ENCODE measurements at places on chromosomes 5 and 9. TPM values are rescaled to one million over a fixed set of nuclear protein-coding genes. Genes with fewer than 3 reads are reported as not detected.

GRCh38 chr5:40828690-40829661 lies 6.0 kb downstream of the RPL37 start:
- no peak for DNase-seq

GRCh38 chr9:133563291-133563796 lies 28.8 kb downstream of the ADAMTSL2 start:
- DNase-seq = no peak

- DNase-seq = no peak
Measured at GRCh38 chr9:69218166-69218565, 44.1 kb downstream of the TJP2 start.

DNA sequence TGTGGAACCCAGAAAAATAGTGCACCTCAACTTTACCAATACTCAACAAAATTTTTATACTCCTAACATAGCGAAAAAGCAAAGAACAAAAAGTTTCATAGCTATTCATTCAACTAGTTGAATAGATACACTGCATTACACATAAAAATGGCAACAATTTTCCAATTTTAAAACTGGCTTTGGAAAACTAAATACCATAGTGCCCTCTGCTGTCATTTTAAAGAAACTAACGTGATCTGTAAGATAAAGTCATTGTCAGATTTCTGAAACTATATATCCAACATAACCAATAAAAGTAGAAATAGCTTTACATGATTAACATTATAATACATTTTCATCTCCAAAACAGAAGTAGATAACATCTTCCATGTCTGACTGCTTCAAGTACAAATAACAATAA lies 31.6 kb downstream of the DTWD2 start:
- DNase-seq = no peak

GRCh38 chr5:893137-893506 lies 438 bp downstream of the TRIP13 start:
- DNase-seq = no peak

DNA sequence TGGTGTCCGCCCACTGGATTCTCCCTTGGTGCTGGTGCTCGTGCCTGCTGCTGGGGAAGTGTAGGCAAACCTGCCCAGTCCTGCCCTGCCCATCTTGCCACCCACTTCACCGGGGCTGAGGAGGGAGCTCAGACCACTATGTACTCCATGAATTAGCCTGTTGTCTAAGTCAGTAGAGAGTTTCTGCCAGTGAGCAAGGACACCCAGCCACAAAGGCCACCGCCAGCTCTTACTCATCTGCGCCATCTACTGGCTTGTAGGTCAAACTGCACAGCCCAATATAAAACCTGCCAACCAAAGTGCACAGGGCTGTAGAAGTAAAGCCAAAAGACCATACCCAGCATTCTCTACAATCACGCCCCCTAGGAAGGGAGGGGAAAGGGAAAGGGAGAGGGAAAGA lies 102.3 kb downstream of the GLIS3 start:
- DNase-seq = no peak

DNA sequence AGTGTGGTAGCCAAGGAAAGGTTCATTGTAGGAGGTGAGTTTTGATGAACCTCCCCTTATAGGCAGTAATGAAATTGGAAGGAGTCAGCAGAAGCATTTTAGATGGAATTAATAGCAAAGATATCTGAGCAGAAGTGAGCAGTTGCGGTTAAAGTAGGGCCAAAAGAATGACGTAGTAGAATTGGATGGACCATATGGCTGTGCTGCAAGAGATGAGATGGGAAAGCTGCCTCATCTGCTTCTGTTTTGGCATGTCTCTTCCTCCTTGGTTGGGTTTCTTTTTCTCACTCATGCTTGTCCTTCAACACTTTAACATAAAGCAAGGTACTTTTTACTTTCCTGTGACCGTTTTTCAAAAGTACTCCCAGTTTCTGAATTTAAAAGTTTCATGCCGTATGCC lies 55.8 kb downstream of the AQP7 start:
- no peak for DNase-seq

DNA sequence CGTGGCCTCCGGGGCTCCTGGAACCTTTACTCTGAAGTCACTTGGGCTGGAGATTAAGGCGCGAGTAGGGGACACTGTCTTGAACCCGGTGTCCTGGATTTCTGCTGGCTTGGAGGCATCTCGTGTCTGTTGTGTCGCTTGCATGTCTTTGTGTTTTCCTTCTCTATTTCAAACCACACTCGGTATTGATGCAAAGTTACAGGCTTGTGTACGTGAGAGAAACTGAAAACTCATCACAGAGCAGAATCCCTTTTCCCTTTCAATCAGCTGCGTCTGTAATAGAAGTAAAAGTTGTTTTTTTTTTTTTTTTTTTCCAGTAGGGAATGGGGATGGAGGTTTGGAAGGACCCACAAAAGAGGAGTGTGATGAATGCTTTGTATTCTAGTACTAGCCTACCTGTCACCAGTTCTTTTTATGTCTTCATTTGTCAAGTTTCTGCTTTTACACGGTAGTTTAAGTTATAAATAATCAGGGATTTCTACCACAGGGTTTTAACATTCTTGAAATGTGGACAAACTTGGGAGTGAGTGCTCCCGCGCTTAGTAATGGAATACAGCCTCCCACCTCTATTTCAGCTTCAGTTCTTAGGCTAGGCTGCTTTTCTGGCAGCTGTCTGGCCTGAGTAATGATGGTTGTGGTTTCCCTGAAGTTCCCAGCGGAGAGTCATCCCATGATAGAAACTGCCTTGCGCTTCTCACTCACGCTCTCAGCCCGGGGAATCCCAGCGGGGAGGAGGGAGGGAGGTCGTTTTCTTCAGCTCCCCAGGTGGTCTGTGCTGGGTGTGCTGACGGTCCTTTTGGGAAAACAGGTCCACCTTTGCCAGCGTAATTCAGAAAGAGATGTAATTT lies 763 bp downstream of the TJP2 start:
- DNase-seq = no peak

GRCh38 chr5:167937635-167937998 lies 353.8 kb upstream of the WWC1 start:
- DNase-seq = no peak

DNA sequence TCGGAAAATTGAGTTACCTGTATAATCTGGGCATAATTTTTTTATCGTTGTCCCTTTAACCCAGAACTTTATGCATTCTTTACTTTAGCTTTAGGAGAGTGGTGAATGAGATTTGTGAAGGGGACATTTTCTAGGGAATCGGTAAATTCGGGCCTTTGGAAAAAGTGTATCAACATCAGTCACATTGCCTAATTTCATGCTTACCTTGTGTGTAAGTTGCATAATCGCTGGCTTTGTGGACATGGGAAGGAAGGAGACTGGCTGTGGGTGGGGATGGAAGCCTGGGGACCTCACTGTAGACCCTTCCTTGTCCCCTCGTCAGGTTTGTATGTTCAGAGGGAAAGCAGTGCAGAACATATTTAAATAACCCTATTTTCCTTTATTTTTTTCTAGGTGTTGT lies 3.3 kb downstream of the PSAT1 start:
- peak; percentile 4 for DNase-seq

GRCh38 chr9:32551276-32552051 lies 663 bp upstream of the SMIM27 start:
- DNase-seq = no peak

DNA sequence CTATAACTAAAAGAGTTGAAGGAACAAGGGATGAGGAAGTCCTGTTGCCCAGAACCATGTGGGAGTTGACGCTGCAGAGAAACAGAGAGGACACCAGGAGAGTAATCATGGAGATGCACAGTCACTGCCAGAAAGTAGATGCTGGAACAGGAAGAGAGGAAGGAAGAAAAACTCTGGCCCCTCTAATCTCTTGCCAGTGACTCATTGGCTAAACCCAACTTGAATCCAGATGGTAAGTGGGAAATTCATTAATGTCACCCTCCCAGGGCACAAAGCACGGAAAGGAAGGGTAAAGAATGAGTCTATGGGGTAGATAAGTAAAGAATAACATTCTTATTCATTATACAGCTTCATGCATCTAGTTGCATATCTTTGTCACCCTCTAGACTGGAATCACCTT lies 631.9 kb downstream of the PRELID2 start:
- DNase-seq = no peak

DNA sequence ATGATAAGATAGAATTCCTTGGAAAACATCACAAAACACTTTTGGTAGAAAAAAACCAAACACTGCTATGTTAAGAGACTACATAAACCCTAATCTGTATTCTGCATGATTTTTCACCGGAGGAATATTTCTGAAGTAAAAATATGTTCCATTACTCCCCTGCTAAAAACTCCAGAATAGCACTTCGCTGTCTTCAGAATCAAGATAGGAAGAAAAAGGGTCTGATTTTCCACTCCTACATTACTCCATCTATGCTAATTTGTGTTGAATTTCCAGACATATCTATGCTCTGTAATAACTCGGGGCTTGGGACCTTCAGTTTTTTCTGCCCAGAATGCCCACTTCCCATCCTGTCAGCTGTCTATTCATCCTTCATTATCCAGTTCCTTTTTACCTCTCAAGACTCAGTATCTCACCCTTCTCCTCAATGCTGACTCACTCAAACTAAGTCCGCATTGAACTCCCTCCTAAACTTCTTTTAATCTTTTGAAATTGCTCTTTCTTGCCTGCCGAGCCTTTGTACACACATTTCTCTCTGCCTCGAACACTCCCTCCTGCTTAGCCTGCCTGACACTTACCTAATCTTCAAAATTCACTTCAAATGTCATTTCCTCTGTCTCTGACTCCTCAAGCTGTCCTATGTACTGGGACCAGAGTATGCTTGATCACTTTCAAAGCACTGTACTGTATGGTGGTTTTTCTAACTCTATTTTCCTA lies 171.0 kb downstream of the ARRDC3 start:
- DNase-seq = no peak

DNA sequence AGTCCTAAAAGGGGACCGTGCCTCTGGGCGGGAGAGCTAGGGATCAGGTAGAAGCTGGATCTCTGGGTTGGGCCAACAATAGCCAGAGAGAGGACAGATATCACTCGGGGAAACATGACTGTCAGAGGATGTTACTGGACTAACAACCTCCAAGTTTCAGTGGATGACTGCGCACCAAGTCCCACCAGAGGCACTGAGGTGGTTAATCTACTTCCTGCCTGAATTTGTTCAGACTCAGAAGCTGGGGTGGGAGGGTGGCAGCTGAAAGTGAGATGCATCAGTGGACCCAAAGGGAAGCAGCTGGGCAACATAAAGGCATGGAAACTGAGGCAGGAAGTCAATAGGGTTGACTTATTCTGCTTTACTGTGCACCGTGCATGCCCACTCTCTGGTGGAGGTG lies 130.1 kb upstream of the SLC44A1 start:
- DNase-seq = no peak

GRCh38 chr9:117304549-117304948 lies 110.3 kb downstream of the ASTN2 start:
- DNase-seq = no peak

- DNase-seq = no peak
Measured at GRCh38 chr5:134374232-134374631, 2.9 kb downstream of the UBE2B start.

- DNase-seq = no peak
Measured at GRCh38 chr9:91894023-91894422, 56.0 kb downstream of the ROR2 start.

DNA sequence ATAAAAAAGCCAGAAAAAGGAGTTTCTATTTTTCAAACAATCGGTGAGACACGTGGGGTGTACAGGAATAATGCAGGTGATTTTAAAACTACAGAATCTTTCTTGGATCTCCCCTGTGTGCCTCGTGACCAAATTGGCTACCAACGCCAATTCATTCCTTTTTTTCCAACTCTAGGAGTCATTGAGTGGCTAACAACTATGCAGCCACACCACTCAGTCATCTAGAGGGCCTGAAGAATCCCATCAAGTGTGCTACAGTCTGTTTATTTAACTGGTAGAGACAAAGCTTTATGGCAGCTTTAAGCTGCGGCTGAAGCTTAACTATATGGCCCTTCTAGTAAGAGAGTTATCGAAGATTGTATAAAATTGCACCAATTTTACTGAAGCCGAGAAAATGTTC lies 113.1 kb upstream of the NIPBL start:
- DNase-seq = no peak

DNA sequence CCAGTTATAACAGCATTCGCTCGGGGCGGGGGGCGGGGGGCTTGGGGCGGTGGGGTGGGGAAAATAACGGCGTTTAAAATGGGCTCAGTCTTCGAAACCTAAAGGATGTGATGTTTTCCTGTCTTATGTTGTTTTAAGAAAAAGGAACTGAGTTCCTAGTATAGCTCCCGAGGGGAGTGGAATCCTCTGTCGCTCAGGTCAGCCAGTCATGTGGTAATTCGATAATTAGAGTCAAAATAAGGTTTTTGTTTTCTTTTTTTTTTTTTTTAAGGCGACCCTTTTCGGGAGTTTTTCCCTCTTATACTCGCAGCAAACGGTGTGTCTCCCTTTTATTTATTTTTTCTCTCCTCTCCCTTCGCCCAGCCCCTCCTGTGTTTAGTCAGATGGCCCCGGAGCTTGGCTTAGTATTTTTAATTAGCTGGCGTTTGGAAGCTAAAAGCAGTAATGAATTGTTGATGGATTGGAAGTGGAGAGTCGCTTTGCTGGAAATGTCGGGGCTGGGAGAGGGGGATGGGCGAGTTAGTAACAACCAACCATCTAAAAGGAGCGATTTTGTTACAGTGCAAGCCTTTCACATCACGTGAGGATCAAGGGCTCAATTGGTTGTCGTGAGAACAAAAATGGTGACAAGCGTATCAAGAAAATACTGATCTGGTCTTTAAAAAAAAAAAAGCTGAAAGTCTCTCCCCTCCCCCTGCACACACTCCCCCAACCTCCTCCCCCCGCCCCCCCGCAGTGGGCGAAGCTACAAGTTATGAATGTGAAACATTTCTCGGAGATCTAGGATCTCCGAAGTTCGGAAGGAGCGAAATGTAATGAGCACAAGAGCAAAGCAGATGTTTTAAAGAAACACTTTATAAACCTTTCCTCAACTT lies 714 bp upstream of the ZNF608 start:
- no peak for DNase-seq

GRCh38 chr9:135065151-135065550 lies 22.3 kb upstream of the OLFM1 start:
- peak; percentile 69 for DNase-seq

- DNase-seq = no peak
Measured at GRCh38 chr5:122703203-122703602, 71.7 kb upstream of the SNX2 start.

DNA sequence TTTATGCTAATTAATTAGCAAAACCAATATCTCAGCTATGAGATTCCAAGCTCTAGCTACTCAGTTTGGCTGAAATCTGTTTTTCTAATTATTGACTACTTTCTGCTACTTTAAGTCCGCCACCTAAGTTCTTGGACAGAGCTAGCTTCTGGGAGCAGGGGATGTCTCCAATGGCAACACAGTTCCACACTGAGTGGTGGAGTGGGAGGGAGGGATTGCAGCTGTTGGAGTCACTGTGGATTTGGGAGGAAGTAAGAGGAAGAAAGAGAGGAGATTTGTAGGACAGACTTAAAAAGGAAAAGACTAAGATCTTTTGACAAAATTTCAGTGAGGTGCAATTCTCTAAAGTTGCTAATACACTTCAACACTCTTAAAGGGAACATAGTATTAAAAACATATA lies 450.8 kb downstream of the NFIB start:
- no peak for DNase-seq

- DNase-seq = no peak
Measured at GRCh38 chr5:146040527-146040926, 64.8 kb downstream of the PLAC8L1 start.

The SLC6A7 gene
- total RNA-seq = not detected

The LRRTM2 gene
- 1.3 TPM for total RNA-seq

The TMEM252 gene
- not detected for total RNA-seq

The MYOT gene
- 0.64 TPM for total RNA-seq

The LCN15 gene
- total RNA-seq = 0.32 TPM

The PKD2L2 gene
- total RNA-seq = not detected

The RNF208 gene
- total RNA-seq = 5.9 TPM

The BAG1 gene
- 131 TPM for total RNA-seq

The PCDHA12 gene
- 0.29 TPM for total RNA-seq

The LHX3 gene
- not detected for total RNA-seq

The IZUMO3 gene
- total RNA-seq = not detected

The ADAMTS2 gene
- total RNA-seq = 79.4 TPM

The ANKDD1B gene
- 0.64 TPM for total RNA-seq

The LPAR1 gene
- total RNA-seq = 42.6 TPM
